ENCODE measurements at places on chromosomes 2 and 18.

GRCh38 chr2:191942739-191943103 is 95.8 kb upstream of the CAVIN2 start:
- DNase-seq: no peak

- no peak for DNase-seq
Observed at GRCh38 chr2:36455788-36456187, 100.2 kb downstream of the CRIM1 start.

DNA sequence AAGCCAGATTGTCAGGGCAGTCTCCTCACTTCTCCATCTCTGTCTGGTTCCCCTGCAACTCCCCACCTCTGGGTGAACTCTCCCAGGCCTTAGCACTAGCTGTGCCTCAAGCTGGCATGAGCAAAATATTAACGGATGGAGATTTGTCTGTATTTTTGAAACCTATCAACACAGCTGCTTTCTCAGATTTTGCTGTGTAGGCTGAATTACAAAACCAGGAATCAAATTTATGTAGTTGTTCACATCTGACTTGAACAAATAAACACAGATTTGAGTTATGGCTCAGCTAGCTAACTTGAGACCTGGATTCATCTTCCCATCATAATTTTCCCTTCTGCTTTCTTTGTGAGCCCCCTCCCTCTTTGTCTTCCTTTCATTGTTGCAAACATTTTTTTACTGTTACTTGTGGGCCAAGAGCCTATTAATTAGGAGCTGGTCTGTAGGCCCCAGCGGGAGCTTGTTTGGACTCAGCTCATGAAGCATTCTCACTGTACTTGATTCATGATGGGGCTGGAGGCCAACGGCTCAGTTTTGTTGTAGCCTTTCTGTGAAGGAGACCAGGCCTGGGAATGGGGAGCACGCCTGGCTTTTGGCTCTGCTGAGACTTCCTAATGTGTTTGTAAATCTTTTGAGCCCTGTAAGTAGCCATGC is 164.1 kb upstream of the GATA6 start:
- DNase-seq: no peak

DNA sequence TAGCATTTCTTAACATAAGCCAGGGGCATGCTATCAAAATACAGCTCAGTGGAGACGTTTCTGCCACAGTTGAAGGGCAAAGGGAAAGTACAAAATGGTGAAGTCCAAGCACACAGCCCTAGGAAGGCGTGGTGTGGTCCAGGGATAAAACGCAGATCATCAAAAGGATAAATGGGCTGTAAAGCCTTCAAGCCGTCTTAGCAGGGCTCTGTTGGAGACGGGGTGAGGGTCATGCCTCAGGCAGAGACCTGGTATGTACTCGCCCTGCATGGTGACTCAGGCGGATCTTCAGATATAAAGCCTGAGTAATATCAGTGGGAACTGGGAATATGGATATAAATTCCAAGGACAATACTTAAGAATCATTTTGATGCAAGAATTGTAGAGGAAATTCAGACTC is 61.2 kb downstream of the NGEF start:
- DNase-seq: peak; percentile 26

DNA sequence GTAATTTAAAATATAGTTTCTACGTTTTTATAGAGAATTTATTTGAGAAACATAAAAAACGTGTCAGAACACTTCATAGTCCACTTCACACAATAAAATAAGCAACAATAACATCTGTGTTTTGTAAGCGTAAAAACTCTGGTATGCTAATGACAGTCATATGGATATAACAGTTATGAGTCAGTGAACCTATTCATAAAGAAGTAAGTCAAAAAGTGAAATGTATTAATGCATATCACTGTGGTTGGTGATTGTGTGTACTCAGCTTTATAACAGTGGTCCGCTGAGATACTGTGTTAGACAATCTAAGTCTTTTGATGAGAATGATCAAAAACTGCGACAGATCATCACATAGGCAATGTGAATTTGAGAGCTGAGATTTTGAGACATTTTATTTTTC is 153.2 kb downstream of the WDR7 start:
- DNase-seq: no peak

DNA sequence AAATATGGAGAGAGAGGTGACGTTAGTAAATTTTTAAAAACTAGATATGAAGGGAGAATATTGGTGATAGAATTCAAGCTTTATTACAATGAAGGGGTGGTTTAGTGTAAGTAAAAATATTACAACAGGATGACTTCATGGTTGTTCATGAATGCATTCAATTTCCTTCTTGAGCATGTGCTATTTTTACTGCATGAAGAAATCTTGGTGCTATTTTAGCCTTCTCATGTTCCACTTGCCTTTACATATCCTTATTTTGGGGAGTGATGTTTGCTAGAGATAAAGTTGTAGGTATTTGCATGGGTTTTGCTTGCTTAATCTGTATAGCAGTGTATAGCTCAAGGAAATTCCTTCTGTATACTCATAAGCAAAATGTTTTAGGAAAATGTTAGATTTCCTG is 195.0 kb upstream of the MMADHC start:
- DNase-seq: no peak

DNA sequence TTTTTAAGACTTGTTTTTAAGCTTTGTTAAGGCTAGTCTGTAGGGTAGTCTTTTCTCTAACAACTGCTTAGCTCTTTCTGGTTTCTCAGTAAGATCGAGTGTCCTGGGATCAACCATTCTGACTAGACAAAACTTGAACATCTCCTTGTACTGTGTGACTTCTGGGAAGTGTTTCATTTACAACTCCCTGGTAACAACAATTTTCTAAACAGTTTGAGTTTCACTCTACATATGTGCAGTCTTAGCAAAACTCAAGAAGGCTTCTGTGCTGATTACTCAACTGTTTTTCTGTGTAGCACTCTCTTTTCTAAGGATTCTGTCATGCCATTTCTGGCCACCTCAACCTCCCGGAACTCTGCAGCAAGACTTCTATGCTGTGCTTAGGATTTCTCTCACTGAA is 204.5 kb downstream of the KIAA1328 start:
- DNase-seq: no peak

DNA sequence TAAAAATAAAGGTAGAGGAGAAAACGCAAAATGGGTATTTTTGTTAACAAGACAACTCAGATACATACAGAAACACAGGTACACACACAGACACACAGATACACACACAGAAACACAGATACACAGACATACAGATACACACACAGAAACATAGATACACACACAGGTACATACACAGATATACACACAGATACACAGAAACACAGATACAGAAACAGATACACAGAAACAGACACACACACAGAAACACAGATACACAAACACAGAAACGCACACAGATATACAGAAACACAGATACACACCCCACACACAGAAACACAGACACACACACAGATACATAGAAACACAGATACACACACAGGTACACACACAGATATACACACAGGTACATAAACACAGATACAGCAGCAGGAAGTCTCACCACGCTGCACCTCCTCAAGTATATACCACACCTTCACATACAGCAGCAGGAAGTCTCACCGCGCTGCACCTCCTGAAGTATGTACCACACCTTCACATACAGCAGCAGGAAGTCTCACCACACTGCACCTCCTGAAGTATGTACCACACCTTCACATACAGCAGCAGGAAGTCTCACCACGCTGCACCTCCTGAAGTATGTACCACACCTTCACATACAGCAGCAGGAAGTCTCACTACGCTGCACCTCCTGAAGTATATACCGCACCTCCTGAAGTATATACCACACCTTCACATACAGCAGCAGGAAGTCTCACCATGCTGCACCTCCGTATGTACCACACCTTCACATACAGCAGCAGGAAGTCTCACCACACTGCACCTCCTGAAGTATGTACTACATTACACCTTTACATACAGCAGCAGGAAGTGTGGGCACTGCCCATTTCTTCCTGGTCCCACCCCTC is 250.5 kb downstream of the HDAC4 start:
- DNase-seq: peak; percentile 0

- DNase-seq: no peak
Observed at GRCh38 chr2:217729421-217730053, 273.3 kb downstream of the TNS1 start.

GRCh38 chr2:127155028-127155581 is 48.2 kb upstream of the BIN1 start:
- no peak for DNase-seq

DNA sequence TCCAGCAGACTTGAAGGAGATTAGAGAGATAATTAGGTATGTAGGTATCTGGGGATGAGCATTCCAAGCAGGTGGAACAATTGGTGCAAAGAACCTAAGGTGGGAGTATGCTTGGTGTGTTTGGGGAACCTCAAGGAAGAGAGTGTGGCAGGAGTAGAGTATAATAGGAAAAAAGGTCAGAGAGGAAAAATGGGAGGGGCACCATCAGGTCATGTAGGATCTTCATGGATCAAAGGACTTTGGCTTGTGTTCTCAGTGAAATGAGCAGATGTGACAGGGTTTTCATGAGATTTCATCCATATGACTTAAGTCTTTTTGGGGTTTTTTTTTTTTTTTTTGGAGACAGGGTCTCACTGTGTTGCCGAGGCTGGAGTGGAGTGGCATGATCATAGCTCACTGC is 47.3 kb downstream of the RBBP8 start:
- no peak for DNase-seq

GRCh38 chr2:74552914-74553811 is 579 bp downstream of the LOXL3 start:
- DNase-seq: peak; percentile 47

GRCh38 chr2:156430980-156431358 is 5.2 kb upstream of the GPD2 start:
- no peak for DNase-seq

GRCh38 chr2:168490946-168491605 is 35.0 kb downstream of the CERS6 start:
- DNase-seq: no peak

DNA sequence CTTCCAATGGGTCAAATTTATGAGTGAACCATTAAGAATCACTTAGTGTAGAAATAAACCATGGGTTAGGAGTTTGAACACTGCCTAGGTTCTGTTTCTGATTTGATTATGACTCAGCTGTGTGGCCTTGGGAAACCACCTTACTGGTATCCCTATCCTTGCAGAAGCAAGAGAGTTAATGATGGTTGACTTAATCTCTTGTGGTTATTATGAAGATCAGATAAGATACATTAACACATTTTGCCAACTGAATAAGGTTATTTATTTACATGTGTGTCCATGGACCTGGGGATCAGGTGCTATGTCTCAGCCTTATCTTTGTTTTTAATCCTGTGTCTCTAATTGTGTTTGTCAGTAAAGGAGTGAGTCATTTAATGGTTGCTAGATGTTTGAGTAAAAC is 5.4 kb upstream of the KCNJ13 start:
- no peak for DNase-seq

DNA sequence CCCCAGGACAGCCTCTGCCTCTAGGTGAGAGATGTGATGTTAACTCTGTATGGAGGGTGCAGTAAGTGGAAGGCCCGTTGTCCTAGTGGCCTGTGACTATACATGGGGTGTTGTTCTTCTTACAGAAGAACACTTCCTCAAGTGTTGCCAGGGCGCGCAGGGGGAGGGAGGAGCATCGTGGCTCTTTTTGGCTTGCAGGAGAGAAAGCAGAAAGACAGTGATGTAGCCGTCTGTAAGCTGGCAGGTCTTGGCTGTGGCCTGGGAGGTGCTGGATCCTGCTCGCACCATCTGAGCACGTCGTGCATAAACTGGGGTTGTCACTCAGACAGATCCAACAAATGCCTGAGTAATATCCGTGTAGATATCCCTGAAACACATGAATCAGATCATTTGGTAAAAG is 44.3 kb downstream of the ZNF236 start:
- no peak for DNase-seq

GRCh38 chr2:128166746-128167353 is 75.8 kb downstream of the UGGT1 start:
- DNase-seq: no peak

- DNase-seq: no peak
Observed at GRCh38 chr18:9380621-9381395, 46.2 kb downstream of the TWSG1 start.
